ENCODE measurements at places on chromosomes 13 and 19.

DNA sequence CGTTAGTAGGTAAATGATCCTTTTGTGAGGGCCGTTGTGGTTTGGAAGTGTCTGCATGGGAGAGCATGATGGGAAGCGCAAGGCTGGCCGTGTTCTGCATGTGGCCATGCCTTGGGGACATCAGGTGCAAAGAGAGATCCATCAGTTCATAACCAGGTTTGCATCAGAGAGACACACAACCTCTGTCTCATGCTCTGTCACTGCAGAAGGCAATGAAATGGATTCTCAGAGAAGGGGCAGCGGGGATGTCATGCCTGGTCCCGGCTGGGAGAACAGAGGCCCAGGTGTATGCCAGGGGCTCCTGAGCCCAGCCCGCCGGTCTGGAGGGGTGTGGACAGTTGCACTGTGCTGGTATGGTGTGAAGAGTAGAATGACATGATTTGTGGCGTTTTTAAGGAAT lies 60.2 kb downstream of the GGACT start:
- DNase-seq, result no peak

GRCh38 chr13:43191546-43191945 lies 168.2 kb downstream of the DNAJC15 start:
- peak; percentile 25 for DNase-seq

GRCh38 chr13:95553581-95554385 lies 1.3 kb downstream of the CLDN10 start:
- peak; percentile 52 for DNase-seq

- DNase-seq, result no peak
Measured at GRCh38 chr13:104170980-104171555, 1104.9 kb upstream of the SLC10A2 start.

GRCh38 chr13:32840989-32841713 lies 175.1 kb upstream of the KL start:
- DNase-seq, result no peak

DNA sequence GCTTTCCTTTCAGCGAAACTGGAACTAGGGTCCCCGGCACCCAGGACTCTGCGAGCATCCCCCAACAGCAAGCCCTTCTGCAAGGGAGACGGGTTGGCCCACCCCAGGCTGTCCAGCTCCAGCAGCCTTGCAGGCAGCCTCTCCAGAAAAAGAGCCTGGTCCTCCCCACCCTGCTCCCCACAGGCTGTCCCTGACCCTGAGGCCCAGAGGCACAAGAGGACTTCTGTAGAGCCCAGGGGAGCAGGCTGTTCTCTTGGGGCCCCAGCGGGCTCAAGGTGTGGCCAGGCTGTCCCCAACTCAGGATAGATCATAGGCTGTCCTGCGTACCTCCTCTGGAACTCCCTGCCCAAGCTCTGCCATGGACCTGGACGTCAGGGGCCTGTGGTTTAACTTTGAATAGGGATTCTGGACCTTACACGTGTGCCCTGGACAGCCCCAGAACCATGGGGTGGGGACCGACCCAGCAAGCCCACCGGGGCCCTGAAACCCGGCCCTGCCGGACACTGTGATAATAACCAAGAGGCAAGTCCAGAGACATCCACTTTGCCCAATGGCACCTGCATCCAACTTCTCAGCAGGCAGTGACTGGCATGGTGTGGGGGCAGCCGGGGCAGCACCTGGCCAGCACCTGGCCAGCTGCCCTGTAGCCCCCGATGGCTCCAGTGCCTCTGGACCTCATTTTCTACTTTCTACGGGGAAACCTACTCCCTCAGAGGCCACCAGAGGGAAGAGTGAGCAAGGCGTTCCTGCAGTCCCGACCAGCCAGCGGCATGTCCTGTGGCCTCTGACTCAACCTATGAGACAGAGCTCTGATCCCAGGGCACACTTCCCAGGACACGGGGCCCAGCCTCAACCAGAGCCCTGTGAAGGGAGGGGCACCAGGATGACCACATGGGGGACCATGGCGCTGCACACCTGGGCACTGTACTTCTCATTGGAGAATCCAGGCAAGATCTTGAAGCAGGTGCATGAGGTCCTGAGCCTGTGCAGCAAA lies 50.9 kb upstream of the TPM4 start:
- peak; percentile 66 for DNase-seq

DNA sequence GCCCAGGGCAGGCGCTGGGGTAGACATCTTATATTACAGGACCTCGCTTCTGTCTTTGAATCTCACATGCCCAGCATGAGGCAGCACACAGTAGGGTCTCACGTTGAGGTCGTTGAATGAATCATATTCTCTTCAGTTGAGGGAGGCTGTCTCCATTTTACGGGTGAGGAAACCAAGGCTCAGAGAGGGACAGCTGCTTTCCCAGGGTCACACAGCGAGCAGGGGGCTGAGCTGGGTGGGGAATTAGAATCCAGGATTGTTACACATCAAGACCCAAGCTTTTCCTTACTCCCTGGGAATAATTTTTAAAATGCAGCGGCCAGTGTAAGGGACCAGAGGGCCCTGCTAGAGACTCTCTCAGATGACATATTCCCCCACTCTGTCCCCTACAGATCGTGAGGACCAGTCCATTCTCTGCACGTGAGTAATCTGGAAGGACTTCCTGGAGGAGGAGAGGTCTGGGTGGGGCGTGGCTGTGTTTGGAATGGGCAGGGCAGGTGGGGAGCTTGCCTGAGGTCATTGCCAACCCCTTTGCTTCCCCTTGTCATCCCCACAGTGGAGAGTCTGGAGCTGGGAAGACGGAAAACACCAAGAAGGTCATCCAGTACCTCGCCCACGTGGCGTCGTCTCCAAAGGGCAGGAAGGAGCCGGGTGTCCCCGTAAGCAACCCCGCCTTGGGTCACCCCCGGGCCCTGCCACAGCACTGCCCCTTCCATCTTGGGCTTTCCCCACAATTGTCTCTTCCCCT lies 19.4 kb downstream of the MYH14 start:
- no peak for DNase-seq

DNA sequence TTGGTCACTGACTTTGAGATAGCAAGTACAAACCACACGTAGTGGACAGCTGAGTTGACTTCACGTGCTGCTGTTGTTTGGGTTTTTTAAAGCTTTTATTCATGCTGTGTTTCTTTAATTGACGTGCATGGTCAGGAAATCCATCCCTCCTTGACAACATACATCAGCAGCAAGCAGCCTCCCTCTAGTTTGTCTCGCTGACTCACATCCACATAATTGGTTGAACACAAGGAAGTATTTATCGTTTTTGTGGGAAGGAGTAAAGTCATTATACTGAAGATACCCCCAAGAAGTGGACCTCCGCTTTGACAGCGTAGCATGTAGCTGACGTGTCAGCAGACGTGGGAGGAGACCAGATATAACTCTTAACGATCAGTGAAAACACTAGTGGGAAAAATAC lies 355.8 kb downstream of the MYO16 start:
- no peak for DNase-seq

- DNase-seq, result no peak
Measured at GRCh38 chr19:16303755-16304154, 20.9 kb upstream of the KLF2 start.

DNA sequence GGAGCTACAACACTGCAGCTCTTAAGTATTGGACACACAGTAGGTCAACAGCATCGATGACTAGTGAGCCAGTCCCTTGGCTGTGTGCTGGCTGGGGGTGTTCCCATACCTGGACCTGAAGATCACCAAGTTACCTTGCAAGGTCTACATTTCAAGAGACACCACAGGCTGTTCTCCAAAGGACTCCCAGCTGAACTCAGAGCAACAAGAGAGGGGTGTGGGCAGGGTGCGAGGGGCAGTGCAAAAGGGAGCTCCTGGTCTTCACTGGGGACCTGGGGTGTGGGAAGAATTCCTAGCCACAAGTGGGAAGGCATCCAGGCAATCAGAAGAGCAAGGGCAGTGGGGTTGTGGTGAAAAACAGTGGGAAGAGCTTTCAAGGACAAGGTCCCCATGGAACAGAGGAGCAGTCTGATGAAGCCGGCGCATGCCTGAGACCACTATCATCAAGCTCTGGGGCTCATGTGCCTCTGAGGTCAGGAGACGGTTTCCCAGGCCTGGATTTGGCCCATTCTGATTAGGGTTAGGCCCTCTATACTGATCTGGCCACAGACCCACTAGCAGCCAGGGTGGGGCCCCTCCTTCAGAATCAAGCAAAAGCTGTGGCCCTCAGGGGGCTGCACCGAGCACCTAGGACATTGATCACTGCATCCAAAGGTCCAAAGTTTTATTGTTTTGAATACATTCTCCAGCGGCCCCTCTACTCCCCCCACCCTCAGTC lies 4.7 kb upstream of the GSK3A start:
- DNase-seq, result no peak

GRCh38 chr13:50474088-50474662 lies 369.3 kb downstream of the DLEU7 start:
- no peak for DNase-seq

- no peak for DNase-seq
Measured at GRCh38 chr13:95153647-95154412, 147.4 kb downstream of the ABCC4 start.

DNA sequence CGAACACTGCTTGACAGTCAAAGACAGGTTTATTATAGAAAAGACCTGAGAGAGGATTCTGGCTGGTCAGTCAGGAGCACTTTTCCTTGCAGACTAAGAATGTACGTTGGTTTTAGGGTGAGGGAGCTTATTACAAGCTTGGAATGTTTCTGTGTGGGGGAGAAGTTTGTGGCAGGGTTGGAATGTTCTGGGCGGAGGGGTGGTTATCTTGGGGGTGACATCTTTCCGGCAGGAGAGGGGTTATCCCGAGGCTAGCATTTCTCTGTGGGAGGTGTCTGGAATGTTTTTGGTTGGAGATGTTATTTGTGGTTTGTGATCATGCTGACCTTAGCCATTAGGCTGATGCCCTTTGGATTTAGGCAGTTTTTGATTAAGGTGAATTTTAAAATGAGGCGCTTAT lies 61.8 kb downstream of the ZNF136 start:
- DNase-seq, result no peak

GRCh38 chr13:73948848-73949529 lies 185.2 kb downstream of the KLF12 start:
- no peak for DNase-seq
